ENCODE measurements at places on chromosomes 1 and 21.

- no peaks in the 10 kb centered on the region for H3K36me3 ChIP-seq
- no peak overlapping the region for H3K27ac ChIP-seq
- H3K4me3 ChIP-seq: no peak overlapping the region
- DNase-seq: no peak
- peaks cover 10% of the 10 kb centered on the region for H3K4me1 ChIP-seq
These were observed 45.5 kb upstream of the TACSTD2 start for GRCh38 chr1:58622571-58622970.

GRCh38 chr1:30111431-30111830, 612.0 kb downstream of the MATN1 start:
- no peaks in the 10 kb centered on the region for H3K4me1 ChIP-seq
- no peaks in the 10 kb centered on the region for H3K36me3 ChIP-seq
- DNase-seq: peak; percentile 87
- no peaks in the 10 kb centered on the region for H3K27me3 ChIP-seq
- H3K4me3 ChIP-seq: no peak overlapping the region
- no peak overlapping the region for H3K27ac ChIP-seq

- H3K27me3 ChIP-seq: no peaks in the 10 kb centered on the region
- no peaks in the 10 kb centered on the region for H3K36me3 ChIP-seq
- DNase-seq: no peak
- H3K4me1 ChIP-seq: no peaks in the 10 kb centered on the region
- no peak overlapping the region for H3K4me3 ChIP-seq
These were observed 72.6 kb upstream of the ROR1 start for GRCh38 chr1:63701187-63701586.

DNA sequence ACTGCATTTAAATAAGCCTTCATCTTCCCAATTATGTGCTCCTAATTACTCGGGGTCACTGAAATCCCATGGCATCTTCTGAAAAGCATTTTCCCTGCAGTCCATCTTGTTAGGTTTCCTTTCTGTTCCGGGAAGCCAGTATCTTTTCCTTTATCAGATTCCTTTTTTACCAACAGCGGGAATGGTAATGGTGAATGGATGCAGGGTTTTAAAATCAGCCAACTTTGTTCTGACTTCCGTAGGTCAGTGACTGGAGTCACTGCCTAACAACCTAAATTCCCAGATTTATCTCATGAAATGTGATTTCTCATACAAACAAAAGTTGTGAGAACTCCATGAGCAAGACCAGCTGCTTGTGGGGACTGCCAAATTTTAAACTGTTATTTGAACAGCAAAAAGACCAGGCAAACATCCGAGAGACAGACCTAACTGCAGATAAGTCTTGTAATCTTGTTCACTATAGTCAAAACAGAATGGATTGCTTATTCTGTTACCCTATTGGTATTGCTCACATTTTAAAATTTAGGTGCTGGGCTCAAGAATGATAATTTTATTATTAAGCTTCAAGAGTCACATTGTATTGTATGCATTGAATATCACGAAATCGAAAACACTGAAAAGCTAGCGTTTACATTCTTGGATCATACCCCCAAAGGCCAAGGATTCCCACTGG, 1.2 kb upstream of the RWDD3 start:
- peak overlapping the region; percentile 85 for H3K4me3 ChIP-seq
- H3K36me3 ChIP-seq: peaks cover 9% of the 10 kb centered on the region
- peak overlapping the region; percentile 42 for H3K27ac ChIP-seq
- no peaks in the 10 kb centered on the region for H3K27me3 ChIP-seq

DNA sequence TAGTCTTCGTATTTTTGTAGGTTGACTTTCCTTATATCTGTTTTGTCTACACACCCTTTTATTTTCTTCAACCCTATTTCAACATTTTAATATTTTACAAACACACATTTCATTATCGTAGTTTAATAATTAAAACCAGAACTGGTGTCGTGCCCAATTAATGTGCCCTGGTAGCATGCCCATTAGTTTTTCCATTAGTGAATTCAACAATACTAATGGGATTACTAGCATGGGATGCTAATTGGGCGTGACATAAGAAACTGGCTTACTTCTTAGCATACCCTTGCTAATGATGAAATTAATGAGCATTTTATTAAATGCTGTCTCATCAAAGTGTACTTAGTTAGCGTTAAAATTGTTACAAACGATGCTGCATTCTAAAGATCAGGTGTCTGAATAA, 332.7 kb downstream of the USH2A start:
- DNase-seq: no peak
- no peaks in the 10 kb centered on the region for H3K36me3 ChIP-seq
- H3K4me3 ChIP-seq: no peak overlapping the region
- no peaks in the 10 kb centered on the region for H3K4me1 ChIP-seq

GRCh38 chr21:14545906-14546480, at the start of gene SAMSN1:
SAMSN1 (minus strand) TSS chr21:14546315; CDS start chr21:14546261, 54 bp downstream.
- DNase-seq: no peak
- H3K4me3 ChIP-seq: no peak within 1 kb of the TSS
- H3K36me3 ChIP-seq: no peaks in the 10 kb centered on the region
- no peaks in the 10 kb centered on the region for H3K4me1 ChIP-seq
- no peak within 1 kb of the TSS for H3K27ac ChIP-seq

- H3K4me1 ChIP-seq: no peaks in the 10 kb centered on the region
- H3K27me3 ChIP-seq: no peaks in the 10 kb centered on the region
- H3K36me3 ChIP-seq: no peaks in the 10 kb centered on the region
- H3K4me3 ChIP-seq: no peak overlapping the region
- H3K27ac ChIP-seq: no peak overlapping the region
These were observed 195.1 kb downstream of the PTPRC start for GRCh38 chr1:198833706-198834503.

DNA sequence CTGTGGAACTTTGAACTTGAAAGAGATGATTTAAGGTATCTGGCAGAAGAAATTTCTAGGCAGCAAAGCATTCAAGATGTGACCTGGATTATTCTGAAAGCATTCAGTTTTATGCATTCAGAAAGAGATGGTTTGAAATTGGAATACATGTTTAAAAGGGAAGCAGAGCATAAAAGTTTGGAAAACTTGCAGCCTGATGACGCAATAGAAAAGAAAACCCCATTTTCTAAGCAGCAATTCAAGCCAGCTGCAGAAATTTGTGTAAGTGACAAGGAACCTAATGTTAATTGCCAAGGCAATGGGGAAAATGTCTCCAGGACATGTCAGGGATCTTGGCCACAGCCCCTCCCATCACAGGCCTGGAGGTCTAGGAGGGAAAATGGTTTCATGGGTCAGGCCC, 354.0 kb downstream of the ZNF326 start:
- H3K36me3 ChIP-seq: no peaks in the 10 kb centered on the region
- H3K27me3 ChIP-seq: no peaks in the 10 kb centered on the region
- no peak for DNase-seq

DNA sequence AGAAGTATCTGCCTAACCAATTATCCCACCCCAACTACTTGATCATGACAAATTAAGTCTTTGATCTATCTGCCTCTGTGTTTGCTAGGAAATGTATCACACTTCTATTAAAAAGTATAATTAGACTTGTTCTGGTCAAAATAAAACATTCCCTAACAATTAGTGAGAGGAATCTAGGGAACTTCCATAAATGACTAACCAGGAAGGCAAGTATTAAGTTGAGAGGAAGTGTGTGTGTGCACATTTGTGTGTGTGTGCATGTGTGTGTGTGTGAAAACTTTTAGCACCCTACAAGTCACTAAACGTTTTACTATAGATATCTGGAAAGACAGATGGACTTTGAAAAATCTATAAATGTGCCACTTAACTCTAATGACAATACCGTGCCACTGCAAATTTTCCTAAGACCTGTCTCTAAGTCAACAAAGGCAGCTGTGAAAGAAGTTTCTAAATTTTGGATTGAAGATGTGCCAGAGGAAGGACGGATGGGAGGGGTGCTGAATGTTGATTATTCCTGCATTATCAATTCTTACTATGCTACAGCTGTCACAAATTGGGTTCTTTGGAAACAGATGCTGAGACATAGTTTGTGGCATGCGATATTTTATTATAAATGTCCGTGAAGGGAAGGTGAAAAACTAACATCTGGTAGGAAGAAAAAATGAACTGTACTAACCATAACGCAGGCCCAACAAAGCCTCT, 567.1 kb downstream of the PTPRC start:
- H3K27me3 ChIP-seq: no peaks in the 10 kb centered on the region
- no peak for DNase-seq
- H3K36me3 ChIP-seq: no peaks in the 10 kb centered on the region
- no peak overlapping the region for H3K4me3 ChIP-seq

DNA sequence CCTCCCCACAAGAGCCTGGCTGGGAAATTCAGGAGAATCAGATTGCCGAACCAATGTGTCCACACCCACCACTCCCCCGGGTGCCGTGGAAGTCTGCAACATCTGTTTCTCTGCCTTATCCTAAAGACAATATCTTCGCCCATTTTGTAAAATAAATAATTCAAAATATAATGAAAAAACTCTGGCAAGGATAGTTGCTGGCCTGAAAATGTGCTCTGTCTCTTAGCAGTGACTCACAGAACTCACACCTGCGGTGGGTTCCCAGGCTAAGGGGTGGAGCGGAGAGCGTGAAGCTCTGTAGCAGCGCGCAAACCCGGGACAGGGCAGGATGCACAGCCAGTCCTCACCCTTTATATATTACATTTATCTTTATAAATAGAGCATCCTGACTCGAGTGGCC, 99.9 kb downstream of the COLGALT2 start:
- H3K4me1 ChIP-seq: no peaks in the 10 kb centered on the region
- no peaks in the 10 kb centered on the region for H3K27me3 ChIP-seq
- no peak overlapping the region for H3K4me3 ChIP-seq
- H3K36me3 ChIP-seq: no peaks in the 10 kb centered on the region
- peak; percentile 27 for DNase-seq
- no peak overlapping the region for H3K27ac ChIP-seq

DNA sequence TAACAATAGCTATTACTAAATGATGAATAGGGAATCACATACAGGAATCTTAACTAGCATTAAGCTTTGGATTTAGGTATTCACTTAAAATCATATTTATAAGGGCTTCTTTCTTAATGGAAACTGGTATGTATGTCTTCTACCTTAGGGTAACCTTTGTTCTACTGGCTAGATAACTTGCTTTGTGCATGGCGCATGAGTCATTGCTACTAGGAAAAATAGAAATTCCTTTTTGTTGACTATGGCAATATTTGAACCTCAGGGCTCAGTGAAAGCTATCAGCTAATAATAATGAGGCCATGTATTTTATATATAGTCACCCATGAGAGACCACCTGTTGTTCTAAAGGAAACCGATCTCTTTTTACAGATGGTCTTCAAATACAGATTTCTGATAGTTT, 72.5 kb downstream of the RPS6KC1 start:
- no peaks in the 10 kb centered on the region for H3K27me3 ChIP-seq
- H3K4me3 ChIP-seq: no peak overlapping the region

- no peaks in the 10 kb centered on the region for H3K4me1 ChIP-seq
- H3K27me3 ChIP-seq: no peaks in the 10 kb centered on the region
- H3K36me3 ChIP-seq: no peaks in the 10 kb centered on the region
- H3K27ac ChIP-seq: peak overlapping the region; percentile 80
- DNase-seq: peak; percentile 96
These were observed 4.6 kb downstream of the MATN1 start for GRCh38 chr1:30718636-30719405.

- H3K27ac ChIP-seq: no peak overlapping the region
- no peaks in the 10 kb centered on the region for H3K36me3 ChIP-seq
- no peak for DNase-seq
- H3K4me3 ChIP-seq: no peak overlapping the region
These were observed 64.2 kb upstream of the SMYD2 start for GRCh38 chr1:214216779-214217178.

All from endodermal cell (in vitro differentiated cells).